Ovary (tissue), 10 donors: ENCODE measurements at places on chromosomes 12 and 14. TPM values are rescaled to one million over a fixed set of nuclear protein-coding genes. Genes with fewer than 3 reads are reported as not detected.

DNA sequence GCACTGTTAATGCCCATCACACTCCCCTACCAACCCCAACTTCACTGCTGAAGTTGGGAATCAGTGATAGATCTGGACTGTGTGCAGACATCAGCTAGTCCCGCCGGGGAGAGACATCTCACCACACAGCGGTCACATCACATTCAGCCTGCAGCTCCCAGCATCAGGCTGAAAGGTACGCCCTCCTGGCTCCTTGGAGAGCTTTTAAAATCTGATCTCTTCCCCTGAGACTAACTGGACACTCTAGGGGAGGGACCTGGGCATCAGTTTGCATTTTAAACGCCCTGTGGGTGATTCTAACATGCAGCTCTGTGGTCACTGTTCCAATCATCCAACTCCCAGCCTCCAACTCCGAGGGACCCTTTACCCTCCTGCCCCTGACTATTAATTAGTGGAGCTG lies 58.4 kb downstream of the CCDC85C start:
- no peak overlapping the region for H3K27ac ChIP-seq
- peaks cover 5% of the 10 kb centered on the region for H3K4me1 ChIP-seq
- DNase-seq = no peak
- H3K27me3 ChIP-seq = no peaks in the 10 kb centered on the region
- H3K36me3 ChIP-seq = no peaks in the 10 kb centered on the region

The SERPINA5 gene
- total RNA-seq = 11.6 TPM

GRCh38 chr12:14768823-14769405 lies 34.4 kb downstream of the WBP11 start:
- H3K4me1 ChIP-seq = no peaks in the 10 kb centered on the region
- H3K27me3 ChIP-seq = no peaks in the 10 kb centered on the region
- DNase-seq = peak; percentile 34
- H3K4me3 ChIP-seq = peak overlapping the region; percentile 81

GRCh38 chr14:56659964-56660551 lies 80.5 kb downstream of the TMEM260 start:
- no peak overlapping the region for H3K27ac ChIP-seq
- H3K4me1 ChIP-seq = no peaks in the 10 kb centered on the region
- H3K27me3 ChIP-seq = no peaks in the 10 kb centered on the region
